Activated T-helper 2 cell treated with anti-CD3 and anti-CD28 coated beads, Interferon-gamma antibody, Interleukin-2, Interleukin-4, amounts not matched to agents 10 μg/mL and 5 μg/mL and 100 μg/mL, durations not matched to agents 14 hours and 24 hours and 36 hours (primary cell): ENCODE measurements at places on chromosomes 4 and X. TPM values are rescaled to one million over a fixed set of nuclear protein-coding genes. Genes with fewer than 3 reads are reported as not detected.
A peak's percentile ranks its signal among the peaks of the same experiment; 100 is the strongest.

Gene PCDH19
- not detected in 2 replicates for total RNA-seq

Gene GPC3
- 0.25 and 0.37 TPM in 2 replicates for total RNA-seq

- H3K4me3 ChIP-seq = no peak within 1 kb of the TSS
- peaks cover 72% of the 10 kb centered on the region for H3K27me3 ChIP-seq
- no peak for DNase-seq
- H3K4me1 ChIP-seq = no peaks in the 10 kb centered on the region
- no peak within 1 kb of the TSS for H3K27ac ChIP-seq
- H3K36me3 ChIP-seq = no peaks in the 10 kb centered on the region
Measured at GRCh38 chr4:8871417-8872401, at the start of gene HMX1. Gene HMX1, minus strand, starts transcription at chr4:8871839. Its CDS starts 225 bp downstream, at chr4:8871614.

Gene ZAR1
- not detected in 2 replicates for total RNA-seq

- H3K27ac ChIP-seq = no peak overlapping the region
- H3K4me1 ChIP-seq = peaks cover 10% of the 10 kb centered on the region
- peaks cover 4% of the 10 kb centered on the region for H3K36me3 ChIP-seq
- no peak overlapping the region for H3K4me3 ChIP-seq
- peak; percentile 37 for DNase-seq
Measured at GRCh38 chr4:1285790-1286553, 3.7 kb upstream of the MAEA start.

Gene INPP4B
- total RNA-seq = 64.8 and 70.1 TPM in 2 replicates

DNA sequence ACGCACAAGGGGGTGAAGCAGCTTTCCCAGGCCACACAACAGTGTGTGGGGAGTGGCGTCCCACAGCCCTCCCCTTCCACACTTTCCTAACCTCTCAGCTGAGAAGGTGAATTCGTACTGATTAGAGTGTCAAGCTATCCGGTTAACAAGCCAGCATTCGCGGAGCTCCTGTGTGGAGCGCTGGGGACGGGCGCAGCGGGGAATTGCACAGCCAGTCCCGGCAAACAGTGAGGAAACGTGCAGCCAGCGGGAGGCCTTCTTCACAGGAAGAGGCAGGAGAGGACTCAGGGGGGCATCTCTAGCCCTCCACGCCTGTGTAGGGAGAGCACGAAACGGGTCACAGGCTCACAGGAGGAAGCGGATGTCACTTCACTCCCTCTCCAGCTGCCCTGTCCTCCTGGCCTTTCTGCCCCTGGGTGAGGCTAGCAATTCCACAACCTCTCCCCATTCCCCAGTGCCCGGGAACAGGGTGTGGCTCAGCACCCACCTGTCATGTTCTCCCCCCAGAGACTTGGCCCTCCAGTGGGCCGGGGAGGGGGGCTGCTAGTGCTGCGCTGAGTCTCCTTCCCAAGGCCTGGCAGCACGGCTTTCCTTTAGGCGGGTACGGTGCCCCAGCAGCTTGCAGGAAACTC, 117.3 kb downstream of the CPZ start:
- H3K27ac ChIP-seq = no peak overlapping the region
- DNase-seq = no peak
- no peaks in the 10 kb centered on the region for H3K27me3 ChIP-seq

DNA sequence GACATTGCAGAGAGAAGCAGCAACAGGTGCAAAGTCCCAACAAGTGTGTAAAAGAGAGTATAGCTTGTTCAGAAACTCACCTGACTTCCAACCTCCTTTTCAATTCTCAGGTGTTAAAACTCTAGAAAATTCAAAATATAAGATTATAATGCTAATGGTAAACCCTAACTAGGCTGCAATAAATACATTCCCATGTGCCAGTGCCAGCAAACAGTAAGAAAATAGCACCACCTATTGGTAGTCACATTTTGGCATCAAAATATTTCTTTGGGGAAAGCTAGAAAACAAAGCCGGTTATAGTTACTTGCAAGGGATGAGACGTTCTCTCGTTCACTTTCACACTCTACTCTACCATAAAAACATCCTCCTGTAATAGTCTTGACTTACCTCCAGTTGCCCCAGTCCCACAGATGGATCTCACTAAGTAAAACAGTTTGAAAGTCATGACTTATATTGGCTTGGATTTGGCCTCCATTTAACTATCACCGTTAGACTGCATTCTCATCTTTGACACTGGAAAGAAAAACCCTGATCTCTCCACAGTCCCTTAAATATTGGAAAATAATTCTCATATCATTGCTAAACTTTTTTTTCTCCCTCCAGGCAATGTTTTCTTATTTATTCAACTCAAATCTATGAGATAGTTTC, 9.6 kb downstream of the BMP3 start:
- no peaks in the 10 kb centered on the region for H3K4me1 ChIP-seq
- H3K27ac ChIP-seq = no peak overlapping the region
- no peak overlapping the region for H3K4me3 ChIP-seq

Gene UXT
- total RNA-seq = 204 and 208 TPM in 2 replicates

GRCh38 chrX:153827903-153828302, 2.4 kb downstream of the PDZD4 start:
- no peak overlapping the region for H3K27ac ChIP-seq
- H3K4me1 ChIP-seq = peaks cover 3% of the 10 kb centered on the region
- no peak overlapping the region for H3K4me3 ChIP-seq
- no peaks in the 10 kb centered on the region for H3K36me3 ChIP-seq
- DNase-seq = no peak

Gene STAP1
- total RNA-seq = 18.8 and 18.9 TPM in 2 replicates

DNA sequence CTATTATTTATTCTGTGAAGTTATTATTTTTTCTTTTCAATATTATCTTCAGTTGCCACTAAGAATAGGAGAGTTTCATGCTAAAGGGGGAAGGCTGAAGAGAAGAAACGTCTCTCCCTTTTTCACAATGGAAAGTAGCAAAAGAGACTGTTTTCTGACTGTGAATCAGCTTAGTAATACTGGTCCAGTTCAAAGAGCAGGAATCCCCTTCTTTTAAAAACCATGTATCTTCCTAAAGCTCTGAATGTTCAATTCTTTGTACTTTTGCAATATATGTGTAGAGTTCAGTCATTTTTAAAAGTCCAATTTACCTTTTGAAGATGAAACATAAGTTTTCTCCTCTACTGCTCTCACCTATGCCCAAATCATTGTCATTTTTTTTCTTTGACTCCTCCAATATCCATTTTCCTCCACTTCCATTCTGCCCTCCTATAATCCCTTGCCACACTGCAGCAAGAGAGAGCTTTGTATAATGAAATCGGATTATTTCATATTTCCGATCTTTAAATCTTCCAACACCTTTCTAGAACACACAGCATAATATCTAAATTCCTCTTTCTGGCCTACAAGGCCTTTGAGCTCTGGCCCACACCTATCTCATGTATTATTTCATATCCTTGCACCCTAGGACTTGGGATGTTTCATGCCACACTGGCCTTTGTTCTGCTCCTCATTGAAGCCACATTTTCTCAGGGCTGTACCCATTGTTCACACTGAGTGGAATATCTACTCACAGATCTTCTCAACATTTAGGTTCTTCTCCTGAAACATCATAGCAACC, 195.3 kb downstream of the CAMK2D start:
- peaks cover 46% of the 10 kb centered on the region for H3K36me3 ChIP-seq
- DNase-seq = no peak
- no peak overlapping the region for H3K27ac ChIP-seq
- no peaks in the 10 kb centered on the region for H3K27me3 ChIP-seq
- peaks cover 48% of the 10 kb centered on the region for H3K4me1 ChIP-seq

DNA sequence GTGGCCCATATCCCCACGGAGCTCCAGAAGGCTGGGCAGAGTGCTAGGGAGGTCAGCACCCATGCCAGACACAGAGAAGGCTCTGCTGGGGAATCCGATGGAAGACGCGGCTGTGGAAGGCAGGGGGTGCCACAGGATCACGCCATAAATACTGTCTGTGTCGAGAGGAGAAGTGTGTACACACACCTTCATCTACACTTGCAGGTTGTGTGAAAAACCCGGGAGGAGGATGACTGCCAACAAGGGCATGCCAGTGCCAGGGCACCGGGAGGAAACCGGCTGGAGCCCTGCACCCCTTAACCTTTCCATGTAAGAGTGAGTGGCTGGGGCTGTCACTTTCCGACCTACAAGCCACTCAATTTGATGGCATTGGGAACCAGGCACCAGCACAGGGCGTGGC, 31.2 kb downstream of the LETM1 start:
- H3K27me3 ChIP-seq = no peaks in the 10 kb centered on the region
- peaks cover 50% of the 10 kb centered on the region for H3K36me3 ChIP-seq
- H3K4me1 ChIP-seq = no peaks in the 10 kb centered on the region
- DNase-seq = no peak

- no peak for DNase-seq
- peaks cover 3% of the 10 kb centered on the region for H3K36me3 ChIP-seq
- peaks cover 29% of the 10 kb centered on the region for H3K4me1 ChIP-seq
- H3K4me3 ChIP-seq = peak overlapping the region; percentile 96
- H3K27me3 ChIP-seq = no peaks in the 10 kb centered on the region
Measured at GRCh38 chrX:49191574-49192011, 5.4 kb upstream of the PRICKLE3 start.

DNA sequence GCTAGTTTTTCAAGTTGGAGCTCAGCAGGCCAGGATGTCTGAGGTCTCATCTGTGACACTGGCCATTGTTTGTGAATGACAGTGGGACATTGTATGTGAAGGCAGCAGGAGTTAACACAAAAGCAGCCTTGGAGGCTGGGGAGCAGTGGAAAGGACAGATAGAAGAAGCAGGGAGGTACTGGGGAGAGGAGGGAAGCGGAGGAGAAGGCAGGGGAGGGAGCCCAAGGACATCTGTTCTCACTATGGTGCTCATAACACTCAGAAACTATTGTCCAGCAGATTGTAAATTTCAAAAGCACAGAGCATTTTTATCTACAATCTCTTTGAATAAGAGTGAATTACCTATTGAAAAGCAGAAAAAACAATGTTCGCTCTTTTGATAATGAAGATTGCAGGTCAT, 253.6 kb upstream of the DIPK2B start:
- H3K27me3 ChIP-seq = peaks cover 1% of the 10 kb centered on the region
- H3K4me3 ChIP-seq = no peak overlapping the region
- DNase-seq = no peak
- H3K4me1 ChIP-seq = no peaks in the 10 kb centered on the region
- H3K27ac ChIP-seq = no peak overlapping the region

GRCh38 chr4:2820216-2820982, 23.2 kb upstream of the ADD1 start:
- peaks cover 42% of the 10 kb centered on the region for H3K36me3 ChIP-seq
- H3K4me3 ChIP-seq = no peak overlapping the region
- no peaks in the 10 kb centered on the region for H3K27me3 ChIP-seq
- peaks cover 24% of the 10 kb centered on the region for H3K4me1 ChIP-seq
- DNase-seq = no peak
- no peak overlapping the region for H3K27ac ChIP-seq

GRCh38 chrX:150329868-150330267, 33.2 kb upstream of the MAMLD1 start:
- no peak overlapping the region for H3K27ac ChIP-seq
- no peak overlapping the region for H3K4me3 ChIP-seq
- H3K27me3 ChIP-seq = peaks cover 8% of the 10 kb centered on the region
- peaks cover 11% of the 10 kb centered on the region for H3K4me1 ChIP-seq

DNA sequence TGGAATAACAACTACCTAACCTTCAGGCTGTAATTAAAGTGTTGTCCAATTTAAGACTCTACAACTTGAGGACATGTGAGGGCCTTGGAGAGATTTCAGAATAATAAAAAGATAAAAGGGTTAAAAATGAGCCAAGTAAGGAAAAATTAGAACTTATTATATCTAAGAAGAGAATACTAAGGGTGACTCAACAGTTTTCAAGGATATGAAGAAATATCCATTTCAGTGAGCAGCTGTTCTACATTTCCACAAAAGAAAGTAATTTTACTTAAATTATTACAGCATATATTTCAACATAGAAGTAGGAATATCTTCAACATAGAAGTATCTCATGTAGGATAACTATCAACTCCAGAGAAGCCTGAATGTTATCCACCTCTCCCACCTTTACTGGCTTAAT, 11.3 kb downstream of the SNX12 start:
- H3K27ac ChIP-seq = no peak overlapping the region
- DNase-seq = no peak
- peaks cover 46% of the 10 kb centered on the region for H3K36me3 ChIP-seq
- H3K27me3 ChIP-seq = no peaks in the 10 kb centered on the region
- H3K4me1 ChIP-seq = peaks cover 28% of the 10 kb centered on the region

DNA sequence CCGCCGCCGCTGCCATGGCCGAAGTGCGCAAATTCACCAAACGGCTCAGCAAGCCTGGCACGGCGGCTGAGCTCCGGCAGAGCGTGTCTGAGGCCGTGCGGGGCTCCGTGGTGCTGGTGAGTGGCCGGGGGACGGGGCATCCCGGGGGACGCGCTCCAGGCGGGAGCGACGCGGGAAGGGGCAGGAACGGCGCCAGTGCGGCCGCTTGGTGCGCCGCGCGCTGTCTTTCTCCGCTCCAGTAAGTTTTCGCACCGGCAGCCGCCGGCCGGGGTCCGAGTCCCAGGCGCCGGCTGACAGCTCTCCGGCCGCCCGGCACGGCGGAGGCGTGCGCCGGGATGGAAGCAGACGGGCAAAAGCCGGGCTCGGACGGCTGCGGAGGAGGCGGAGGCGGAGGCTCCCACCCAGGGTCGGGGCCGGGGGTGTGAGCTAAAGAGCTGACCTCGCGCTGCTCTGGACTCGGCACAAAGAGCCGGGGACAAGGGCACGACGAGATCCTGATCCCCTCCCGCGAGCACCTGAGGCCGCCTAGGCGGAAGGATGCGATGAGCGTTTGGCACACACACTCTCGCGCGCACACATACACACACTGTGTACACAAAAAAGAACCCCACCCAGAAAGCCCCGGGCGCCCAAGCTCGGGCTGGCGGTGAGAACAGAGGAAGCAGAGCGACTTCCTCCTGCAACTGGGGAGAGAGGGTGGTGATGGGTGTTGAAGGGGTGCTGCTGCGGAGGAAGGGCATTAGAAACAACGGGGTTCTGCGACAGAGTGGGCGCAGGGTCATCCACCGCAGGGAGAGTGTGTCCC, 545 bp downstream of the DOCK11 start:
- peak; percentile 75 for DNase-seq
- H3K27me3 ChIP-seq = no peaks in the 10 kb centered on the region
- peak overlapping the region; percentile 97 for H3K4me3 ChIP-seq
- peaks cover 2% of the 10 kb centered on the region for H3K36me3 ChIP-seq
- peak overlapping the region; percentile 97 for H3K27ac ChIP-seq
- peaks cover 26% of the 10 kb centered on the region for H3K4me1 ChIP-seq

Gene UGT8
- total RNA-seq = 0.07 TPM in 1 of 2 replicates, not detected in the other

DNA sequence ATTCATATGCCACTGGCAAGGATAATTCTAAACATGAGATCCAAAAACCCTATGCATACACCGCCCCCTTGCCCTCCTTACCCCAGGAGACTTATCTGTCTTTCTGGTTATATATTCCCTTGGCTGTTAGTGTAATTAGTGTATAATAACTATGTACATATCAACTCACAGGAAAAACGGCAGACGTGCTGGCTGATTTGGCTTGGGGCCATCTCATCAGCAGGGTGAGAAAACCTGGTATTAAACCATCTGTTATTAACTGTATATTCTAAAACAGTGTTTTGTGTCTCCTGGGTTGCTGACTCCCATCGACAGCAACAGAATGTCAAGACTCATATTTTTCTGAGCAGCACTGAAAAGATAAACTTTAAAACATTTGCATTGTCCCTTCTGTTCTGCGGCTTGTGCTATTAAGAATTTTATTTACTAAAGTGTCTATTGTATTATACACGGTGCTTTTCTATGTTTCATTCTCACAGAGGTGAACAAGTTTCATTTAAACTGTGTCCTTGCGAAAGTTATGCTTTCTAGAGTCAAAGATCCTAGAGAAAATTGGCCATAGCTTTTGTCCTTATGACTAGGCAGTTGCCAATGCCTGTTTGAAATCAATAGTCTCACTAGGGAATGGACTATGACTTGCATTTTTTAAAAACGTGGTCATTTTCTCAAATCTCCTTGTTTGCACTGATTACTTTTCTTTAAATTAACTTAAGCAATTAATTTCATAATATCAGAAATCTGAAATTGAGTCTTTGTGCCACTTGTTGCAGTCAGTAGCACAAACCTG, 211.5 kb upstream of the MID1 start:
- H3K36me3 ChIP-seq = no peaks in the 10 kb centered on the region
- no peak overlapping the region for H3K4me3 ChIP-seq
- no peak for DNase-seq
